ENCODE measurements at places on chromosomes 6 and 20.
A peak's percentile ranks its signal among the peaks of the same experiment; 100 is the strongest.

DNA sequence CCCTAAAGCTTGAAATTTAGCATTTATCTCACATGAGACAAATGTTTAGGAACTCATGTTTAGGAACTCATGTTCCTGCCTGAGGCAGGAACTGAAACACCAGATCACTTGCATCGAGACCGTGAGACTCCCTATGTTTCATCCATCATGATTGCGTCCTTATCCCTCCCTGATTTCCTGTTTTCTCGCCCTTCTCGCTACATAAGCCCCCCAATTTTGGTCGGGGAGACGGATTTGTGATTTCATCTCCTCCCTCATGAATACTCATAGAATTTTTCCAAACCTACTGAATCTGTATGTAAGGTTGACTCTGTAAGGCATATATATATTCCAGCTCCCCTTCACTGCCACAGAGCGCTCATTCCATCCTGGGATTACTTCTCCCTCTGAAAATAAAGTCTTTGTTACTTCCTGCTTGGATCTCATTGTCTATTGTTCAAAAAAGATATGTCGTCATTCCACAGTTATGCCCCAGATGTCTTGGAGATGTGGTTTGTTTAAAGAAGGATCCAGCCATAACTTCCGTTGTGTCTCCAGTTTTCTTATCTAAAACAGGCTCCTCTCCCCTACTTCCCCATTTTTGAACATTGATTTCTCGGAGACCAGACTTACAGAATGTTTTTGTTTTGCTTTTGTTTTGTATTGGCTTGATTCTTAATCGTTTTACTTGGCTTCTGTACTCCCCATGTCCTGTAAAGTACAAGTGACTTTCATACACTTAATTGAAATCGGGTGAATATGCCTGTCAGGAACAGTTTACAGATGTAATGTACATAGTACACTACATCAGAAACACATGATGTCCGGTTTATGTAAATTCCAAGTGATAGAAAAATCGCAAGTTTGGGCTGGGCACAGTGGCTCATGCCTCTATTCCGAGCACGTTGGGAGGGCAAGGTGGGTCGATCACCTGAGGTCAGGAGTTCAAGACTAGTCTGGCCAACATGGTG is 118.7 kb downstream of the HFE start:
- DNase-seq = no peak

GRCh38 chr6:124119596-124119995 is 315.9 kb downstream of the NKAIN2 start:
- DNase-seq = no peak

DNA sequence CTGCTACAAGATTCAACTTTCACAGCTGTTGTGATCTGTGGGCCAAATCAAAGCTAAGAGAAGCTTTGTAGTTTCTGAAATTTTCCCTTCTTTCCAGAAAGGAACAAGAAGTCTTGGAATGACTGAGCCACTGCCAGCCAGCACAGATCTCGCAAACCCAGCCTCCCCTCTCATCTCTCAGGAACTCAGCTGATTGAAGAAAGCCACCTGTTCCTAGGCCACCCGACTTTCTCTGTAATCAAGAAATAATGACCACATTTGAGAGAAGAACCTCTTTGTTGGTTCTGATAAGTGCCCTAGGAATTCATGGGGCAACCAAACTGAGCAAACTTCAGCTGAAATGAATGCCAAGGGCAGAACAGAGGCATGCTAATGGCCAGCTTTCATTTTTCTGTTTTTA is 61.7 kb downstream of the HDGFL1 start:
- DNase-seq = no peak

GRCh38 chr6:168517742-168518347 is 76.9 kb downstream of the SMOC2 start:
- DNase-seq = no peak

GRCh38 chr20:17708675-17709360 is 9.1 kb downstream of the BANF2 start:
- no peak for DNase-seq

DNA sequence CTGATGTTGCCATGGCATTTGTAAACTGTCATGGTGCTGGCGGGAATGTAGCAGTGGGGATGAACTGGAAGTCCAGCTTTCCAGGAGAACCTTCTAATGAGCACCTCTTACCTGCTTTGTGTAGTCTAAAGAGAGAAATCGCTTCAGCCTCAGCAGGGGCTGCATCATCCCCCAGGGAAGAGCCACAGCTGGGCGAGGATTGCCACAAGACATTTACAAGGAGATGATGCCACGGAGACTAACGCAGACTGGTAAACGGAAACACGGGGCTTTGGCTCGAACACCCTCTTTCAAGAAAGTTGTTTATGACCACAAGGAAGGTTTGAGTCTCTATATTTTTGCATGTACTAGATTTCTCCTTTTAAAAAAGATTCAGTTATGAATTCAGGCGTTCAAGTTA is 72.9 kb downstream of the CDH26 start:
- DNase-seq = no peak

- no peak for DNase-seq
Observed at GRCh38 chr20:63167026-63167917, 48.7 kb downstream of the YTHDF1 start.

GRCh38 chr6:53943395-53943794 is 148.6 kb downstream of the LRRC1 start:
- no peak for DNase-seq

DNA sequence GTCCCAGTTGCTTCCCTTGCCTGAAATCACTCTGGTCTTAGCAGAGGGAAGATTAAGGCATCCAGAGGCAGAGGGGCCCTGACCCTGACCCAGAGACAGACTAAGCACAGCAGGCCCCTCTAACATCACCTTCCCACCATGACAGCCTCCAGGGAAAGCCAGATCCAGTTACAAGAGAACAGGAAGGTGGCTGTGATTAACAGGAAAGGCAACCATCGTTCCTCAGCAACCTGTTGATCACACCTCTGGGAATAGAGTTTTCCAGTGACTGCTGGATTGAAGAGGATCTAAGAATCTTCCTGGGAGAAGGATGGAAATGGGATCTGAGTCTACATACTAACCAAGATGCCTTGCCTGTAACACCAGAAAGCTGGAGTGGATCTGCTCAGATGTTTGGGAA is 5.2 kb upstream of the TREM1 start:
- DNase-seq = no peak

DNA sequence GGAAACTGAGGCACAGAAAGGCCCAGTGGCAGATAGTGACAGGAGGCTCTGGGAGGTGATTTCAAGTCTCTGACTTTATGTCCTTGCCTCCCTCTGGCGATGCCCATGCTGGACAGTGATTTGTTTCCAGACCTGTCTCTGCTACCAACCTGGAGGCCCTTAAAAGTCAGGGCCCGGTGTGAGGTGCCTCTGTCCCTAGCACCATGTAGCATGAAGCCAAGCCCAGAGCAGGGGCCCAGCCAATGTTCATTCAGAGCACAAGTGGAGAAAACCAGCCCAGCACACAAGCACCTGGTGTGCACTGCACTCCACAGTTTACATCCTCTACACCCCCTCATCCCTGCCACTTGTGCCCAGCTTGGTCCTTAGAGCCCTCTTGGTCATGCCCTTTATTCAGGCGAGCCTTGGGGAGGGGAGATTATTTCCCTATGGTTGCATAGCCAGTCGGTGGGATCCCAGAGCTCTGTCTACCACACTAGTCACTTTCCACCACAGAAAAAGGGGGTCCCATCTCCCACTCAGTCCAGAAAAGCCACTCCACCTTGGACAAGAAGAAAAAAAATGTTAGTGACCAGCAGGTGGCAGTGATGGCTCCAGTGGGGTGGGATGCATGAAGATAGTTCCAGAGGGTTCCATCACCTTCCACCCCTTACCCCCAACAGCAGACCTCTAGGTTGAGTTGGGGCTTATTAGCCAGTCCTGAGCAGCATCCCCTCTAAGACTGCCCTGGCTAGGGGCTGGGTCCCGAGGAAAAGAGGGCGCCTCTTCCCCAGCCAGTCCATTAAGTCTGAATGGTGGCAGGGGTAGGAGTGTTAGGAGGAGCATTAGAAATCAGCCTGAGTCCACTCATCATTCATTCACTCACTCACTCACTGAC is 30.9 kb downstream of the KIAA1755 start:
- DNase-seq = no peak

GRCh38 chr6:98800866-98801265 is 33.5 kb upstream of the POU3F2 start:
- DNase-seq = no peak

- DNase-seq = no peak
Observed at GRCh38 chr6:109447878-109448555, 7.5 kb downstream of the SMPD2 start.

DNA sequence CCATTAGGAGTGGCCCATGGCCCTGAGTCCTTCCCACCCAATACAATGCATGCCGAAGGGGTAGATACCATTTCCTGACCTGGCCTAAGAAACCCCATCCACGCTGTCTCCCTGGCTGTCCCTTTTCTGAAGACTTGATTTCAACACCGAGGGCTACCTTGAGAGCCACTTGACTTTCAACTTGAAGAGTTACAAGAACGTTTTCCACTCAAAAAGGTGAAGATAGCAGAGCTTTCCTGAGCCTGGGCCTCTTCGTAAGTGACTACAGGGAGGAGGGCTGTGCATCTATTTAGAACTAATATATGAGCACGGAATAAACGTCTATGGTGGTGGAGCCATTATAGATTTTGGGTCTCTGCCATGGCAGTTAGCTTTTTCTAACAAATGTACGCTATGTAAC is 14.4 kb upstream of the PPP1R14C start:
- DNase-seq = no peak

DNA sequence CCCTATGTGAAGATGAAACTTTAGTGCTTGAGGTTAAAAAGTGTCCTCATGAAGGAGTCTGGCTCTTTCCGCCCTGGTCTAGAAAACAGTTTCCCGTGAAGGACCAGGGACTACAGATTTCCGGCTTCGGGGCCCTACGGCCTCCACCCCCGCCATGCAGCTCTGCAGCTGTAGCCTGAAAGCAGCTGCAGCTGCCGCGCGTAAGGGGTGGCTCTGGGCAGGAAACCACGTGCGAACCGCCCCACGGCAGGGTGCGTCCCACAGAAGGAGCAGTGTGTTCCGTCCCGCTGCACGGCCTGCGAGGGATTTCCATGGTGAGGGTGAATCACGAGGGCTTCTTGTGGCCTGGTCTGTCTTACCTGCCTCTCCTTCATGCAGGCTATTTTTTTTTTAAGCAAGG is 117.0 kb downstream of the ERMARD start:
- DNase-seq = peak; percentile 22

DNA sequence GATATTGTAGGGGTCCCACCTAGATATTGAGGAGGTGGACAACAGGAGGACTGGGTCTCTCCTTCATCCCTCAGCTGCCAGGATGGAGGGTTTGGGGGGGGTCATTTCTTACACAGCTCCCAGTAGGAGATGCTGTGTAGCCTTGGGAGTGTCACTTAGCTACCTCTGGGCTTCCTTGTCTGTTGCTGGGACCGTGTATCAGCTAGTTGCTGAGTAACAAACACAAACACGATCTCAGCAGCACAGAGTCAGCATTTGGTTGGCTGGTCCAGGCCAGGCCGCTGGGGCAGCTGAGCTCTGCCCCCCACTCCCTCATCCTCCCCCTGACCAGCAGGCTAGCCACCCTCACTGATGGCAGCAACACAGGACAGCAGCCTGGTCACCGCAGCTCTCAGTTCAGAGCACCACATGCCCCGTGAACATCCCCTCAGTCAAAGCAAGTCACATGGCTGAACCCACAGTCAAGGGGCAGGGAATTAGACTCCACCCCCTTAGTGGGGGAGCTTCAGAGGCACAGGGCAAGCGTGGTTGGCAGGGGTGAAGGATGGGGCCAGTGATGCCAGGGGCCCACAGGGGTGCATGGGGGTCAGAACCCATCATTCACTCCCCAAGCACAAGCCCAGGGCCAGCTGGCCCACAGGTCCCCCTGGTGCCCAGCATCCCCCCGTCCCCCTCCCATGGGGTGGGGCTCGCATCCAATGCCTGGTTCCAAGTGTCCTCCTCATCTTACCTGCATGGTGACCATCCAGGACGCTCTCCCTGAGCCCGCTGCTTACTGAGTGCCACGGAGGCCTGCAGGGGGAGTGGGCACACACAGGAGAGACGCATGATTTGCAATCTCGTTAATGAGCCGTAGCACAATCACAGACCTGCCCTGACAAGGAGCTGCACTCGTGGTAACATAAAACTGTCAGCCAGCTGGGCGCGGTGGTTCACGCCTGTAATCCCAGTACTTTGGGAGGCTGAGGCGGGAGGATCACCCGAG is 112.4 kb downstream of the TAF4 start:
- no peak for DNase-seq

GRCh38 chr6:3081960-3082359 is 13.7 kb downstream of the RIPK1 start:
- DNase-seq = no peak

DNA sequence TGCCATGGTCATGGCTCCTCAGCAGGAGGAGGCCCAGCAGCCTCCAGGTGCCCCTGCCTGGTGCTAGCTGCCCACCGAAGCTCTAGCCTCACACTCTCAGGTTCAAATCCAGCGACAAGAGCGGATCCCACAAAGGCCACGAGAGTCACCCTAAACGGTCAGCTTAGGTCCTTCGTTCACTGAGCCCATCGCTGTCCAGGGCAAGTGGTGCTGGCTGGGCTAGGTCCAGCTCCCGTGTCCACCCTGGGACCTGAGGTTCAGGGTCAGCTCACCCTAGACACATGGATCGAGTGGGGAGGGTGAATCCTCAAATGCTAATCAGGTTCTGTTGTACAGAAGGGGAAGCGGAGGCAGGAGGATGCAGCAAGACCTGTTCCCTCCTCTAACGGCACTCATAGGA is 171.9 kb upstream of the SULF2 start:
- DNase-seq = no peak

GRCh38 chr6:157227202-157228166 is 95.8 kb downstream of the TMEM242 start:
- no peak for DNase-seq

DNA sequence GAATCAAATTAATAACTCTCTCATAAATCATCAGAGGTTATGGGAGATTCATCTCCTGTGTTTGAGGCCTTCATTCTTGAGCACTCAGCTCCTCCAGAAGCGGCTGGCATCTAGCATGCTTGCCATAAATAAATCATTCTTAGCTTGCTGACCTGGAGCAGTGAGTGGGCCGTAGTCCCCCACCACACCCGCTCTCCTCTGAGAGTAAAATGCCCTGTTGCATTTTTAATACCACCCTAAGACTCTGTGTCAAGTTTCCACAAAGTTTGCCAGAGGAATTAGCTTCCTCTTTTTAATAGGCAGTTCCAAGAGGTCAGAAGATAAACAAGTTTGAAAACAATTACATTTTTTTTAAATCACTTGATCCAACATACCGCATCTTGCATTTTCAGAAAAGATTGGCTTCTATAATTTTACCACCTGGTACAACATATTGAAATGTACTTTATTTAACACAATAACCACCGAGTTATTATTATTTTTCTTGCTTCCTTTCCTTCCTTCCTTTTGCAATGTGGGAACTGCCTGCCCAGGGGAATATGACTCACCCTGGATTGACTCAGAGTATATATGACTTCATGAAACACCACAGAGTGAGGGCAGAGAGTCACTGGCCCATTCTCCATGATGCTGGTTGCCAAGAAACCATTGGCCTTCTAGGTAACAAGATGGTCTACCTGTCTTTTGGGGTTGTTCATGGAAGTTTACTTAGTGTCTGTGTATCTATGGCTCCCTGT is 29.4 kb upstream of the CLIC5 start:
- no peak for DNase-seq

All from activated CD4-positive, alpha-beta T cell treated with anti-CD3 and anti-CD28 coated beads for 24 hours (primary cell).